ENCODE measurements at places on chromosomes 5 and 9. TPM values are rescaled to one million over a fixed set of nuclear protein-coding genes. Genes with fewer than 3 reads are reported as not detected.

The CHSY3 gene
- 24.3 TPM for total RNA-seq

The LCN1 gene
- not detected for total RNA-seq

The TLX3 gene
- not detected for total RNA-seq

The SHC3 gene
- total RNA-seq = 1.5 TPM

The SV2C gene
- total RNA-seq = 0.14 TPM

The MACROH2A1 gene
- 192 TPM for total RNA-seq

The TESK1 gene
- total RNA-seq = 69.9 TPM

The SCGB3A2 gene
- total RNA-seq = not detected

The C9orf153 gene
- total RNA-seq = 0.92 TPM

The ANKRD18B gene
- not detected for total RNA-seq

The SLC45A2 gene
- total RNA-seq = not detected

The GZMA gene
- 1.1 TPM for total RNA-seq

The ENTREP1 gene
- total RNA-seq = 2.1 TPM

The MAP3K1 gene
- total RNA-seq = 8.9 TPM

The PKD2L2 gene
- not detected for total RNA-seq

The MSANTD3 gene
- total RNA-seq = 15.9 TPM

The S1PR3 gene
- total RNA-seq = 125 TPM

The ZNF354B gene
- 26.9 TPM for total RNA-seq

The RAD23B gene
- 33.3 TPM for total RNA-seq

The SLC6A19 gene
- total RNA-seq = not detected

The PPP3R2 gene
- total RNA-seq = not detected

The CDC25C gene
- total RNA-seq = not detected

The CDH6 gene
- 3.2 TPM for total RNA-seq

The RABEPK gene
- 9.9 TPM for total RNA-seq

The TIMD4 gene
- total RNA-seq = 7.6 TPM

The CFAP90 gene
- not detected for total RNA-seq

The GABRA1 gene
- total RNA-seq = not detected

The TAS2R1 gene
- total RNA-seq = not detected

The FOXD4L3 gene
- total RNA-seq = 0.78 TPM

The NFIB gene
- 54.8 TPM for total RNA-seq

The PCSK1 gene
- 3.2 TPM for total RNA-seq

The CYLC2 gene
- total RNA-seq = not detected

The PCDHGA7 gene
- 12.2 TPM for total RNA-seq

The EXOSC2 gene
- total RNA-seq = 33.3 TPM

The GABRA6 gene
- not detected for total RNA-seq

The F2RL2 gene
- total RNA-seq = 2.7 TPM

The BTNL8 gene
- not detected for total RNA-seq

The EEIG1 gene
- 20.4 TPM for total RNA-seq

The LCN10 gene
- total RNA-seq = 3.1 TPM

The CNTFR gene
- total RNA-seq = 13.7 TPM

The MUSK gene
- not detected for total RNA-seq

The PDCD1LG2 gene
- 4.5 TPM for total RNA-seq

The GPR151 gene
- total RNA-seq = not detected

The SLC1A3 gene
- 44.7 TPM for total RNA-seq

The C9orf50 gene
- not detected for total RNA-seq

The FRMPD1 gene
- not detected for total RNA-seq

The GPR150 gene
- not detected for total RNA-seq

The SEMA5A gene
- 13.3 TPM for total RNA-seq

All from thoracic aorta (tissue), 2 donors.